ENCODE measurements at places on chromosomes 7 and 10.

- no peak for DNase-seq
Observed at GRCh38 chr10:24381235-24382010, 172.5 kb downstream of the KIAA1217 start.

DNA sequence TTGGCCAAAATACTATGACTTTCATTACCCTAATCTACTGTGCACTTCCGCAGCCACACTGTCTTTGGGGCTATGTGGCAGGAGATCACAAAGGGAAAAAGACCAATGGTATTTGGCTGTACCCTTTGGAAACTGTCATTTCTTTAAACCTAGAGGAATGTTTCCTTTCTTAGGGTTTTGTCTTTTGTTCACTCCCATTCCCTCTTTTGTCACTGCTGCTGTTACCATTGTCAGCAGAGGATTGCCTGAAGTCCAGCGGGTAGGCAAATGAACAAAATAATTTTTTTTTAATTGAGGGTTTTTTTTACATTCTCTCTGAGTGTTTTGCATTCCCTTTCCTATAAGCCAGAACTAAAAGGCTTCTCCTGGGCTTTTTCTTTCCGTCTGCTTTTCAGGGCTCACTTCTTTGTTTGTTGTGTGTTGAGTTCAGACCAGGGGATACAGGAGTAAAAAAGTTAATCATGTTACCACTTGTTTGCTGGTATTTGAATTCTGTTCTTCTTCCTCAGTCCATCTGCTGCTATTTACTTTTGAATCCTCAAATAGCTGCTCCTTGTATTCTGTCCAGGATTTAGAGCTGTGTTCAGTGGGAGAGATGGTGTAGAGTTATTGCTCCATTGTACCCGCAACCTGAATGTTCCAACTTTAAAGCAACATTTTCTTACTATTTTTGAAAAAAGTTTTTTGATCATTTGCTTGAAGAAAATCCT, 374.6 kb downstream of the SUGCT start:
- no peak for DNase-seq

- no peak for DNase-seq
Observed at GRCh38 chr7:15478401-15478800, 83.4 kb downstream of the AGMO start.

DNA sequence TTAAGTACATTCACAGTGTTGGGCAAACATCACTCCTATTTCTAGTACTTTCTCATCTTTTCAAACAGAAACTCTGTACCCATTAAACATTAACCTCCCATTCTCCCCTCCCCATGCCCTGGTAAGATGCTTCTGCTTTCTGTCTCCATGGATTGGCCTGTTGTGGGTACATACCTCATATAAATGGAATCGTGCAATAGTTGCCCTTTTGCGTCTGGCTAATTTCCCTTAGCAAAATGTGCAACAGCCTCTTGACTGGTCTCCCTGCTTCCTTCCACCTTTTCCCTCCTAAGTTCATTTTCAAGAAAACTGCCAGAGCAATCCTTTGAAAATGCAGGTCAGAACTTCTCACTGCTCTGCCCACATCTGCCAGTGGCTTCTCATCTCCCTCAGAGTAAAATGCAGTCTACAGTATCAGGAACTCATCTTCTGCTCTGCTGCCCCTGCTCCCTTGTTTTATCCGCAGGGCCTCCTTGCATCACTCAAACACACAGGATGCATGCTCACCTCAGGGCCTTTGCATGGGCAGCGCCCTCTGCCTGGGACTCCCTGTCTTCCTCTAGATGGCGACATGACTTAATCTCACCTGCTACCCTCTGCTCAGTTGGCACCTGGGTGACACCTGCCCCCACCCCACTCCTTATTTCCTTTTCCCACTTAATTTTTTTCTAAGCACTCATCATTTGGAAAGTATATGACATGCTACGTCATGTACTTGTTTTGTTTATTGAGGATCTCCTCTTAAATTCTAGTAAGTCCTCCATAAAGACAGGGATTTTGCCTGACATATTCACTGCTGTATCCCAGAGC, 44.3 kb upstream of the ECHDC3 start:
- no peak for DNase-seq

DNA sequence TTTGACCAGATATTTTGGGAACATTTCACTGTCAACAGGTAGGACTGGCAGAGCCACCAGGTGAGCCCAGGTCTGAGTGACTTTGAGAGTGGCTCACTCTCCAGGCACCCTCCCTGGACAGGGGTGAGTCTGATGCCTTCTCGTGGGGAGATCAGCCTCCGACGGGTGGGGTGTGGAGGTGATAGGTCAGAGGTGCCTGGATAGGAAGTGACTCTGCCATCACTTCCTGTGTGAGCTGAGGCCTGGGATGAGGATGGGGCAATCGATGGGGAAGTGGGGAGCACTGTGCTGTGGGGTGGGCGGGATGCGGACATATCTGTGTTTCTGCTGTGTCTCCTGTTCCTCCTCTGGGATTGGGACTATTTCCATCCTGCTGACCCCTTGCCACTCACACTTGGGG, 34.6 kb downstream of the IFT22 start:
- DNase-seq = no peak

DNA sequence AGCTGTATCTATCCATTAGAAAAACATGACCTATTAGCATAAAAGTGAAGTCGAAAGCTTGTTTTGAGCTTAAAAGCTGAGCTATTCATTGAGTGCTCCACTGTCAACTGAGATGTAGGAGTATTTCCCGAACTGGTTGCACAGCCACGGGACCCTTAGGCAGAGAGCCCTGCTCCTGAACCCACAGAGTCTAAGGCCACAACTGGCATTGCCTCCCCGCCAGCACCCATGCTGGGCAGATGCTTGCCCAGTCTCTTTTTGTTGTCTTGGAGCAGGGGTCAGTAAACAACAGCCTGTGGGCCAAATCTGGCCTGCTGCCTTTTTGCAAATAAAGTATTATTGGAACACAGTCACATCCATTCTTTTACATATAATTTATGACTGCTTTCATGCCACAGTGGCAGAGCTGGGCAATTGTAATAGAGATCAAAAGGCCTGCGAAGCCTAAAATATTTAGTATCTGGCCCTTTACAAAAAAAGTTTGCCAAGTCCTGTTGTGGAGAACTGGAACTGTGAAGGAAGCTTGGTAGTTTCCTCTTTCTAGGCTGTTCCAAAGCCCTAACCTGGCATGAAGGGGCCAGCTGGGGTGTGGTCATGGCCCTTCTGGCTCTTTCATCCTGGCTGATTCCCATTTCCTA, 58.4 kb upstream of the WAPL start:
- no peak for DNase-seq

DNA sequence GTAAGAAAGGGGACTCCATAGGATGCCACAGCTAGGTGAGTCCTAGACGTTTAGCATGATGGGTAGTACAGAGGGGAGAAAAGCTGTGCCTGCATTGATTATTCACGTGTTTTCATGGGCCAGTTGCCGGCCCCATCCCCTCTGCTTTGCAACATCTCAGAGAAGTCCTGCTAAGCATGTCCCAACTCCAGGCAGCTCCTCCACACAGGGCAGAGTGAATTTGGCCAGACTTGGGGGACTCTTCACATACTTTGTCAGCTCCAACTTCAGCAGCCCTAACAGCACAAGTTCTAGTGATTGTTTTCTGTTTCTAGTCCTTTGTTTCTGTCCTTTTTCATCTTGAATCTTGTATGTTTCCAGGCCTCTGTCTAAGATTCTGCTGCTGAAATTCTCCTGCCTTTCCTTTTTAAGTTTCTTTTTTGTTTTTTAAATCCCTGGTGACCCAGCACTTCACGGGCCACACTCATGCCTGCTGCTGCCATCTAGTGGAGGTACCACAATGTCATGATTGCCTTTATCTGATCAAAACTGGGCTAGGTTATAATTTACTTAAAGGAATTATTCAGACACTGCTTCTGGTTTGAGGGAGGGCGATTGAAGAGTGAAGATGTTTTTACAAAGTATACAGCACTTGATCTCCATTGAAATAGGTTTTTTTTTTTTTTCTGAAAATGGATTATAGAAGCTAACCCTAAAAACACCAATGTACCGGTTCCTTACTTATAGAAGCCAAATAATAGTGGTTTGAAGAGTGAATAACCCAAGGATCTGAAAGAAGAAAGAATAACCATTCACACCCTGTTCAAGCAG, 276.9 kb downstream of the CSTF2T start:
- DNase-seq = peak; percentile 24

DNA sequence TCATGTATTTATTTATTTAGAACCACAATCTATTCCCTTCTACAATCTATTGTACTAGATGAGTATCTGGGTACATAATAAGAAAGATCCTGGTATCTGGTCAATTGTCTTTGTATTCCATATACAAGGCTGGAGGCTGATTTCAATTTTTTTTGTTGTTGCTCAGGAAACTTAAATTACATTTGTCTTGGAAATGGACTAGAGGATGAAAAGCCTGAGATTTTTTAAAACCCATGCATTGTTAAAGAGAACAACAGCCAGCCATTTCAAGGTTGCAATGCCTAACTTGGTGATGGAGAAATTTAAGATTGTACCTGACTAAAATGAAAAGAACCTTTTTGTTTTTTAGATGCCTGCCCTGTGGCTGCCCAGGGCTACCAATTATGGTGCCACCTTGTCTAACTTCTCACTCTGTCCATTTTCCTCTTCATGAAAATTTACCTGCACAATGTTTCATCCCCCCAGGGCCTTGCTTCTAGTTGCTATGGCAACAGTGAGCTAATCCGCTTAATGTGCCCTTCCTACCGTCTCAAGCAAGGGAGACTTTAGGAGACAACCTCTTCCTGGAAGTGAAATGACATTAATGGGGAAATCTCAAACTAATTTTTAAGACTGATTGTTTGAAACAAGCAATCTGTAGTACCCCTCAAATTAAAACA, 203.7 kb upstream of the PHYHIPL start:
- no peak for DNase-seq

DNA sequence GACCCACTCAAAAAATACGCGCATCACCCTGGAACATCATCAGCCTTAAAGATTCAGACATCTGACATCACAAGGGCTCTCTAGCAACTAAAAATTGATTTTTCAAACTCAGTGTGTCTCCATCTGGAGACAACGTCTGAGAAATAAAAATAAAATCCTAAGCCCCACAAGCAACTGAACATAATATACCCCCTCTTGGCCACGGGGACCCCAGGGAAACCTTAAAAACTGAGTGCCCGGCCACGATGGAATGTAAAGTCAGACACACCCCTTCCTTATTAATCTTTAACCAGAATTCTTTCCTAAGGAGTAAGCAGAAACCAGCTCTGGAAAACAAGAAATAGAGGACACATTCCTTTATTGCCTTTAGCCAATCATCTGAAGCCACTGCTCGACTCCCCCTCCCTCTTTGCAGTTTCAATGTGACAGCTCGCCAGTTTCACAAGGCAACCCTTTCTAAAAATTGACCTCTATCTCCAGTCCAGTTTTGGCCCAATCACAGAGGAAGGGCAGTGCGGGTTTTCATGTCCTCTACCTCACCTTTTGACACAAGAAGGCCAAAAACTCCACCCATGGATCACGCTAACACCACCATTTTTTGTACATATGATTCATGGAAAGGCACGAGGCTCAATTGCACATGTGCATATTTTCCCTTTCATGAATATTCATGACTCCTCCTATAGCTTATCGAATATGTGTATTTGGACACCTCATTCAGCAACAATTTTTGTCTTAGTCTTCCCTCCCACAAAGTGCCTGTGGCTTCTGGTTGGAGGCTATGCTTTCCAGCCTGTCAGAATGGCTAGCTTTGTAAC, 24.2 kb downstream of the IFIT3 start:
- DNase-seq = no peak

DNA sequence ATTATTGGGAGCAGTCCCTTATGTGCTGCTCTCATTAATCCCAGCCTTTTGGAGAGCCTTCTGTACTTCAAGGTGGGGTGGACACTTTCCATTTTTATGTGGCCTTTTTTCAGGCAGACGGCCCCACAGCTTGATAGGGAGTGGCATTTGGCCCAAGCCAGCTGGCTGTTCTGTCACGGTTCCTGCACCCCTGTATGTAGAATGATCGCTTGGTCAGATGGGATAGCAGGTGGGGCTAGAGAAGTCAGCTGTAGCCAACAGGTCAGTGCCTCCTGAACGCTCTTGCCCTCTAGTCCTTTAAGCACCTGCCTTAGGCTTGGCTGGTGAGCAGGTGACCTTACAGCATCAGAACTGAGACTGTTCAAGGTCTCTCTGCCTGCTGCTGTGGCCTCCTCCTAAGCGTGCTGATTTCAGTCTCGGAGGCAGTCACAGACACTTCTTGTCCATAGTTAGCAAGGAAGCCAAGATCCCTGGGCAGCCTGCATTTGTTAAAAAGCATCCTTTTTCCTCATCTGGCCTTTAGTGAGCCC, 95.3 kb downstream of the LRRC4 start:
- no peak for DNase-seq

GRCh38 chr10:76902949-76903348, 734.7 kb downstream of the KCNMA1 start:
- no peak for DNase-seq

- DNase-seq = peak; percentile 79
Observed at GRCh38 chr7:38107486-38107893, 70.6 kb upstream of the STARD3NL start.

GRCh38 chr10:18352175-18352574, 212.0 kb downstream of the CACNB2 start:
- no peak for DNase-seq

GRCh38 chr10:28449926-28450325, 83.0 kb upstream of the WAC start:
- DNase-seq = no peak

DNA sequence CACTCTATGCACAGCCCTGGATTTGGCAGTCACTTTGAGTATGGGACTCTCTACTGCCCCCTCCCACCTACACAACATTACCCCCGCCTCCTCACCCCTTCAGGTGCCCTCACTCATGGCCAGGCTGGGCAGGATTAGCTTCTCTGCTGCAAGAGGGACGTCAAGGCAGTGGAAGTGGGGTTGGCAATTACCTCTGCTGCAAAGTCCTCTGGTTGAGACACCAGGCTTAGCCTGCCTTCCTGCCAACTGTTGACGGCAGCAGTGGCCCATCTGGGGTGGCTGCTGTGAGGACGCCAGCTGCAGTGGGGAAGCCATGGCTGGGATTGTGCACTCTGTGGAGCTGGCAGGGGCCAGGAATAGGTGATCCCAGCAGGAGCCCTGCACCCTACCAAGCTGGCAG, 26.7 kb downstream of the SVIL start:
- no peak for DNase-seq

DNA sequence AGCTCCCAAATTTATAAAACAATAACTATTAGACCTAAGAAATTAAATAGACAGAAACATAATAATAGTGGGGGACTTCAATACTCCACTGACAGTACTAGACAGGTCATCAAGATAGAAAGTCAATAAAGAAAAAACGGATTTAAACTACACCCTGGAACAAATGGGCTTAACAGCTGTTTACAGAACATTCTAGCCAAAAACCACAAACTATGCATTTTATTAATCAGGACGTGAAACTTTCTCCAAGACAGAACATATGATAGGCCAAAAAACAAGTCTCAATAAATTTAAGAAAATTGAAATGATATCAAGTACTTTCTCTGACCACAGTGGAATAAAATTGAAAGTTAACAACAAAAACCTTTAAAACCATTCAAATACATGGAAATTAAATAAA, 46.4 kb downstream of the ZNF680 start:
- DNase-seq = no peak

DNA sequence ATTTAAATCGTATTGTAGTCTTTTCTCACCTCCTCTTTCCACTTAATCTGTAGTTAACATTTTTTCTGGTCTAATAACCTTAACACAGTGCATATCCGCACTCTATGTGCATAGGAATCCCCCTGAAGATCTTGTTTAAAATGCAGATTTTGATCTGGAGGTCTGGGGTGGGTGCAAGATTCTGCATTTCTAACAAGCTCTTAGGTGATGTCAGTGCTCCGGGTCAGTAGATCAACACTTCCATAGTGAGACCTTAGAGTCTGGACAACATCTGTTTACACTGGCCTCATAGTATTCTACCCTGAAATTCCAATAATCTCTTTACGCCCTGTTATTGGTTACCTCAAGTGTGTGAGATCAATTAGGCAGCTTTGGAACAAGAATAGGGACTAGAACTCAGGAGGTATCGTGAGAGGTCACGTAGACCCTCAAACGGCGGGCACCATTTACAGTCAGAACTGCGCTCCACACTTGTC, 434 bp upstream of the PLEKHA8 start:
- no peak for DNase-seq
